ENCODE measurements at places on chromosomes 3 and 15.
A peak's percentile ranks its signal among the peaks of the same experiment; 100 is the strongest.

DNA sequence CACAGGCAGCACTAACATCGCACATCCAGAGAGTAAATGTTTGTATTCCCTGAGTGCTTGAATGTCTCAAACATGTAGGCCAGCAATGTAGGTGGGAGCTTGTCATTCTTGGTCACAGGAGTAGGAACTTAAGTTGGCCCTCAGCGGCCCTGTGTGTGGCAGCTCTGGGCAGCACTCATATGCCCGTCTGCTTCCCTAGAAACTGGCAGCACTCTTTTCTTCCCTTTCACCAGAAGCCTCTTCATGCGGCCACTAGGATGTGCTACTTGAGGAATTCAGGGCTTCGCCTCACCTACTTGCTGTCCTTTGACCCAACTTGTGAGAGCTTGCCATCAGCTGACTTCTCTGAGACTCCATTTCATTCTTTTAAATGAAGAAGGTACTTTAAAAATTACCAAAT is 69.5 kb downstream of the TIPARP start:
- no peak for DNase-seq

DNA sequence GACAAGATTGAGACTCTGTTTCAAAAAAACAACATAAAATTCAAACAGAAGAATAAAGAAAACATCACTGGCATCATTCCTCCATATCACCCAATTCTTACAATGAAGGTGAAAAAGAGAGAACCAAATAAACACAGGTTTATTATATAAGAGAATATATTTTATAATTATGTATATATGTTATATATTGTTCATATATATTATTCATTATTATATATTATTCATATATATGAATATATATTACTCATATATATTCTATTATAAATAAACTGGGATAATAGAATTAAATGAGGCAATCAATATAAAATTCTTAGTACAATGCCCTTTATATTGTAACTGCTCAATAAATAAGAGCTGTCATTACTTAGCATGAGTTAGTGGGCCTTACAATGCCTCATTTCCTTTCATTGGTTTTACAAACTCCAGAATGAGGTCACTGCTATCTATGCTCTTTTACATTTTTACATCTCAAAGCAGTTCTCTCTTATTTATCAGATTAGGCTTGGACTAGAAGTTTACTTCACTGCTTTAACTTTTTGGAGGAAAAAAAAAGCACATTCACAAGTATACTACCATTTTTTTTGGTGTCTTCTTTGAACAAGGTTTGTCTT is 135.5 kb upstream of the TTC14 start:
- DNase-seq = no peak

- no peak for DNase-seq
These were observed 45.7 kb downstream of the EXOG start for GRCh38 chr3:38541806-38542205.

- peak; percentile 78 for DNase-seq
These were observed 27.2 kb downstream of the AKAP13 start for GRCh38 chr15:85407421-85408269.

DNA sequence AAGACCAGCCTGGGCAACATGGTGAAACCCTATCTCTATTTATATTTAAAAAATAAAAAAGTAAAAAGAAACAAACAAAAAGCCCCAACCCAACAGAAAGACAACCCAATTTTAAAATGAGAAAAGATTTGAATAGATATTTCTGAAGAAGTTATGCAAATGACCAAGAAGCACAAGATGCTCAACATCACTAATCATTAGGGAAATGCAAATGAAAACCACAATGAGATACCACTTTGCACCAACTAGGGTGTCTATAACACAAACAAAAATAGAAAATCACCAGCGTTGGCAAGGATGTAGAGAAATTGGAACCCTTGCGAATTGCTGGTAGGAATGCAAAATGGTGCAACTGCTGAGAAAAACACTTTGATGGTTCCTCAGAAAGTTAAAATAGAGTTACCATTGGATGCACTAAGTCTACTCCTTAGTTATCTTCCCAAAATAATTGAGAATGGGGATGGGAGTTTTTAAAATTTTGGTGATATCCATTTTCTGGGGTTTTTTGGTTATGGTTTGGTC is 45.8 kb upstream of the CCNB2 start:
- no peak for DNase-seq

DNA sequence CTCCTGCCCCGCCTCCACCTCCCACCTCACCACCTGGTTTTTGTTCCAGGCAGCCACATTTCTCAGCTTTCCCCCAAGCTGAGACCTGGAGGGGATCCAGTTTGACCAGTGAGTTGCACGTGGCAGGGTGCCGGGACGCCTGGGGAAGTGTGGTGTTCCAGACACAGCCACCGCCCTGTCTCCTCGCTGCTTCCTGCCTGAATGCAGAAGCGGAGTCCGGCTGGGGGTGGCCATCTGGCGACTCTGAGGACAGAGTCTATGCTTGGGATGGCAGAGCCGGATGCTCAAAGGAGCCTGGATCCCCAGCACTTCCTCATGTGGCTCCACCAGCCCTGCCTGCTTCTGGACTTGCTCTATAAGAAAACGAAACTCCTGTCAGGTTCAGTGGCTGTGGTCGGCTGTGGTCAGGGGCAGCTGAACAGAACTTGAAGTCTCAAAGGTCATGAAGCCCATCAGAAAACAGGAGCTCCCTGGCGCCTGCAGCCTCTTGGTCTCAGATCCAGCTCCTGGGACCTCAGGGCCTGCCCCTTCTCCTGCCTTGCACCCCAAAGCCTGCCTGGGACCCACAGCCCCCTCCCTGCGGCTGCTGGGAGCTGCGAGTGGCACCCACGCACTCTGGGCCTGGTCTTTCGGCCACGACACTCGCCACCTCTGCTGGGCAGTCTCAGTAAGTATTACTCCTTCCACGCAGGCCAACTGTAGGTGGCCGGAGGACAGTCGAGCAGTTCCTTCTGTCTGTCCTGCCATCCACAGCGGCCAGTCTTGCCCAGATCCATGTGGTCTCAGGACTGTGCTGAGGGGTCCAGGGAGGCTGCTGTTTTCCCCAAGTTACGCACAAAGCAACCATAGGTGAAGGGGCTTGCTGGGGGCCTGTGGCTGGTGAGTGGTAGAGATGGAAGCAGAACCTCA is 112.8 kb upstream of the MEF2A start:
- no peak for DNase-seq

- no peak for DNase-seq
These were observed 23.3 kb upstream of the BUB1B start for GRCh38 chr15:40137303-40138200.

- DNase-seq = peak; percentile 2
These were observed 793 bp downstream of the SLC30A4 start for GRCh38 chr15:45521596-45522327.

GRCh38 chr3:126517986-126518778 is 609 bp upstream of the UROC1 start:
- DNase-seq = no peak

GRCh38 chr3:42408156-42408555 is 2.3 kb downstream of the LYZL4 start:
- DNase-seq = no peak

- DNase-seq = peak; percentile 94
These were observed 1.9 kb upstream of the ARL6IP5 start for GRCh38 chr3:69082805-69083204.

GRCh38 chr15:50077651-50078050 is 41.4 kb downstream of the ATP8B4 start:
- no peak for DNase-seq

GRCh38 chr3:37315669-37316068 is 141.3 kb upstream of the LRRFIP2 start:
- no peak for DNase-seq

GRCh38 chr15:78830514-78831228 is 19.4 kb upstream of the ADAMTS7 start:
- no peak for DNase-seq

DNA sequence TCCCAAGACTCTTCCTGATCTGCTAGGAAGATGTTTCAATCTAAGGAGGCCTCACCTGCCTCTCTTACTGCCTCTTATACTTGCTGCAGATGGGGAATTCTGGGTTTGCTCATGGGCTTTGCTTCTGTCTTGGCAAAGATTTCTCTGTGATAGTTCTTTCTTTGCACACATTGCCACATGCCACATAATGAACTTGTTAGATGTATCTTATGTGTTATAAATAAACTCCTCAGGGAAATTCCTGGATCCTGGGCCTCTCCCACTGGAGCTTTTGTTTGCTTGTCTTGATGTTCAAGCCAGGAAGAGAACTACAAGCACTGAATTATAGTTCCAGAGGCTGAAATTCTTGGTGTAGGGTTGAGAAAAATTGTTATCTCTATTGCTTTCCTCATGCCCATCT is 12.2 kb downstream of the RTP1 start:
- no peak for DNase-seq

GRCh38 chr15:84398763-84399701 is 163.5 kb downstream of the GOLGA6L4 start:
- DNase-seq = no peak

DNA sequence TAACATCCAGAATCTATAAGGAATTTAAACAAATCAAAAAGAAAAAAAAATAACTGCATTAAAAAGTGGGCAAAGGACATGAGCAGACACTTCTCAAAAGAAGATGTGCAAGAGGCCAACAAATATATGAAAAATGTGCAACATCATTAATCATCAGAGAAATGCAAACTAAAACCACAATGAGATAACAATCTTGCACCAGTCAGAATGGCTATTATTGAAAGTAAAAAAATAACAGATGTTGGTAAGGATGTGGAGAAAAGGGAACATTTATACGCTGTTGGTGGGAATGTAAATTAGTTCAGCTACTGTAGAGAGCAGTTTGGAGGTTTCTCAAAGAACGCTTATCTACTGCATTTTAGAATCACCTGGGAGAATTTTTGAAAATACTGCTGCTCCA is 186.1 kb downstream of the OTOL1 start:
- no peak for DNase-seq

DNA sequence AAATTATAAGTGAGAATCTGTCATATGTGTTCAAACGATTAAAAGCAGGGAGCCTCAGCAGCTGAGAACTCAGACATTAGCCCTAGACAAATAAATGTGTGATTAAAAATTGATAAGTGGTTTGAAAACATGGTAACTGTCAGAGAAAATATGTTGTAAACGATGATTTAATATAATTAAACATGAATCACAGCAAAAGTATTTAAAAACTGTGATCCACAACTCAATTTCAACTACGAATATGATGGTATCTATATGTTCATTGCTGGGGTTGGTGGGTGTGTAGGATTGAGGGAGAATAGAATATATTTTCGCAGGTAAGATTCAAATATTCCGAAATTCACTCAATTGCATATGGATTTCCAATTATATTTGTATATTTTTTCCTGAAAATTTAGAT is 302.2 kb upstream of the CNTN3 start:
- DNase-seq = no peak

DNA sequence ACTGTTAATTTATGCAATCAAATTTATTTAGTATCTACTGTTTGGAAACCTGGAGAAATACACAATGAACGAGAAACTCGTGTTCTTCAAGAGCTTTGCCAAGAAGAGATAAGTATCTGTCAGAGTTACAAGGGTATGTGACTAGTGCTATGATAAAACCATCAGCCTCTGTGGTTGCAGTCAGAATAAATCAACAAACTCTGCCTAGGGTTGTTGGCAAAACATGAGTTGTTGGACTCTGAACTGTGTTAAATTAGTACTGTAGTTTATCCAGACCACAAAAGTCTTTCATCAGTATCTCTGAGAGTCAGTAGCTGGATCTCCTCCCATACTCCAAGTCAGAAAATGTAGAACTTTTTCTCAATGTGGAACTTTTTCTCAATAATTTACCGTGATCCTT is 918.4 kb downstream of the NAALADL2 start:
- no peak for DNase-seq

- DNase-seq = no peak
These were observed 2.5 kb downstream of the GPR62 start for GRCh38 chr3:51957520-51958205.

DNA sequence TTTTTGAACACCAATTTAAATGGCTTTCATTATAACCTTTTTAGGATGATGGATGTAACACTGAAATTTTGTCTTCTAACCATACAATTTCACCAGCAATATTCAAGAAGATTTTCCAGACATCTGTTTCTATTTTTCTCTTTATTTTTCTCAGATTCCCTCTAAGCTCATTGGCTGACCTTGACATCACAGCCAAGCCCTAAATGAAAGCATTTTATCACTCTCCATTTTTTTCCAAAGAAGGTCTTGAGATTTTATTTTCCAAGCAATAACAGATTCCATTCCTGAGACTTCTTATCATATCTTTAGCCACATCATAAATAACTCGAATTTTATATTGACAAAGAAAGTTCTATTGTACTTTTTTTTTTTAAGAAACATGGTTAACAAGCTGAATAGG is 392.6 kb upstream of the THBS1 start:
- DNase-seq = no peak

GRCh38 chr15:71080166-71080565 is 35.1 kb upstream of the THSD4 start:
- no peak for DNase-seq

GRCh38 chr3:165505657-165506056 is 309.5 kb upstream of the SLITRK3 start:
- DNase-seq = no peak

DNA sequence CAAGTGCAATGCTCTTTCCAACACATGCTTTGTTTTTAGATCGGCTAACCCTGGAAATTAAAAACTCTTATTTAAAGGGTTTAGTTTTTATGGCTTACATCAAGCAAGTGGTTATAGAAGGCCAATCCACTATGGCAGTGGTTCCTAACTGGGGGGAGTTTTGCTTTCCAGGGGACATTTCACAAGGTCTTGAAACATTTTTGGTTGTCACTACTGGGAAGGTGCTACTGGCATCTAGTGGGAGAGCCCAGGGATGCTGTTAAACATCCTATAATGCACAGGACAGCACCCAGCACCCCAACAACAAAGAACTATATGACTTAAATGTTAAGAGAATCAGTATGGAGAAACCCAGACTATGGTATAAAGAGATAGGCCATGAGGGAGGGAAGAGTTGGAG is 439.0 kb downstream of the NTRK3 start:
- DNase-seq = no peak

DNA sequence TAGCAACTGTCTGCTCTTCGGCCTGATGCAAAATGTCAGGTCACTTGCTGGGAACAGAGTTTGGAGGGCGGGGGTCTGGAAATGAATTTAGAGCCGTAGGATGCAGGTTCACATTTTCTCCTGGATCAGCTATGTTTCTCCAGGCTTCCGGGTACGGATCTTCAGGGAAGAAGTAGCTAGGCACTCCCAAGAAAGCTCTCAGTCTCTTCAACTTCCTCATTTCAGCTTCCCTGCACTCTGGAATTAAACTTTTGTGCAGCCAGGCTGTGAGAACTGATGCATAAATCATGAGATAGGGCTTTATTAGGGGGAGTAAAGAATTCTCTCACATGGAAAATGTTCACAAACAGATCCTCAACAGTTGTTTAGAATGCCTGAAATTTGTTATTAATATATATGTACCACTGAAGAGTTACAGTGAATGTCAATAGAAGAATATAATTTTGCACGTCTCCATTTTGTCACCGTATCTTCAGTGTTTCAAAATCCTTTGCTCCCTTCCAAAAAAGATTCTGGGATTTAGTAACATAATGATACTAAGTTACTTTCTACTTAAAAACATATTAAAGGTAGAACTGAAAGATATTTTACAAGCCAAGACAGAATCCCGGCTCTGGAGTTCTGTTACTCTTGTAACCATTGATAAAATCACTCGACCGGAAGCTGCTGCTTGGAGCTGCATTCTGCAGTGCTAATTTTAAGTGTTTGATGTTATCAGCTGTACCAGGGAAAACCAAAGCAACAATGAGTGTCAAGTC is 178.5 kb upstream of the P2RY1 start:
- DNase-seq = no peak
